CD4-positive, alpha-beta T cell treated with Interleukin-12 subunit alpha and Interleukin-12 subunit beta, for 1 hour (primary cell): ENCODE measurements at places on chromosomes 6 and 20.

GRCh38 chr6:165831812-165832510, 168.9 kb upstream of the PDE10A start:
- no peak for DNase-seq

DNA sequence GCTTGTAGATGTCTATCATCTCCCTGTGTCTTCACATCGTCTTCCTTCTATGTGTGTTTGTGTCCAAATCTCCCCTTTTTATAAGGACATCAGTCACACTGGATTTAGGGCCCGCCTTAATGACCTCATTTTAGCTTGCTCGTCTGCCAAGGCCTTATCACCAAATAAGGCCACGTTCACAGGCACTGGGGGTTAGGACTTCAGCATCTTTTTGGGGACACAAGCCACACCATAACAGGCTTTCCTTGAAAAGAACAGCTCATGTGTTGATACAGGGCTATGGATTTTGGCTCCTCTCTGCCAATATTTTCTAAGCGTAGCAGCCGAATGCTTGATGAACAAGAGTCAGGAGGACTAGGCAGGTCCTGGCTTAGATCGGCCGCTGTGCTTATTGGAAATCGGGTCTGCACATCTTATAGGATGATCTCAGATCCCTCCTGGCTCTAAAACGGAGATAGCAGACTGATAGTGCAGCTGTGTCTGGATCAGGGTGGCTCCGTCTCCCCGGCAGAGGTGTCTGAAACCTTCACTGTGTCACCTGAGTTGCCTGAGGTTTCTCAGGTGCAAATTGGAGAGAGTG, 16.2 kb upstream of the TMEM181 start:
- DNase-seq, result no peak

GRCh38 chr6:43845646-43846045, 75.6 kb downstream of the VEGFA start:
- DNase-seq, result no peak

GRCh38 chr6:129191235-129191634, 308.3 kb downstream of the LAMA2 start:
- no peak for DNase-seq

DNA sequence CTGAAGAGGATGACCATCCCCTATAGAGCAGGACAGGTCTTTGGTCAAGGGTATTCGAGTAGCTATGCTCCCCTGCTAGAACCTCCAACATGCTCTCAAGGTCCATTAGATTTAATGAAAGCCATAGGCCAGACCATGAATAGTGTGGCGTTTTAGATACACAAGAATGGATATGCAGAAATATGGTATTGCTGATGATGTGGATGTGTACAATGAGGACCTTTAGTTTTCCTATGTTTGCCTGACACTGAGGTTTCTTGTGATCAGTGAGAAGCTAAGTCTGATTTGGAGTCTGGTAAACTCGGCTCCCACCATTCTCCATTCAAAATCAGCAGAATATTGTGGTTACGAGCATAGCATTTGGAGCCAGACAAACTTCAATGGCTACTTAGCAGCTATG, 125.6 kb downstream of the TSHZ2 start:
- DNase-seq, result no peak

GRCh38 chr20:5315807-5316187, 957 bp downstream of the PROKR2 start:
- no peak for DNase-seq

DNA sequence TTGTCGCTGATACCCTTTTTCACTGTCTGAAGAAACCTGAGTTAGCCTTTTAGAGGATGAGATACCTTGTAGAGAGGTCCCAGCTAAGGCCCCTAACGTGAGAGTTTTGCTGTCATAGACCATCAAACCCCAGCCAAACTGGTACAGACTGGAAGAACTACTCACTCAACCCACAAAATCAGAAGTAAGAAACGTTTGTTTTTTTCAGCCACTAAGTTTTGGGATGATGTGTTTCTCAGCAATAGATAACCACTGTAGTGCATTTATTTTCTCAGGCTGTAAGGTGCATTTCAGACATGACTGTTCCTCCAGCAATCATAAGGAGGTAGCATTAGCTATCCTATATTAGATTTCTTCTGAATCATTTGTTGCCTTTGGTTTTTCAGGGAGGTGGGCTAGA, 407.3 kb upstream of the FLRT3 start:
- DNase-seq, result no peak

GRCh38 chr20:53201588-53201987, 229.4 kb downstream of the TSHZ2 start:
- no peak for DNase-seq
